ENCODE measurements at places on chromosomes 5 and 9.

DNA sequence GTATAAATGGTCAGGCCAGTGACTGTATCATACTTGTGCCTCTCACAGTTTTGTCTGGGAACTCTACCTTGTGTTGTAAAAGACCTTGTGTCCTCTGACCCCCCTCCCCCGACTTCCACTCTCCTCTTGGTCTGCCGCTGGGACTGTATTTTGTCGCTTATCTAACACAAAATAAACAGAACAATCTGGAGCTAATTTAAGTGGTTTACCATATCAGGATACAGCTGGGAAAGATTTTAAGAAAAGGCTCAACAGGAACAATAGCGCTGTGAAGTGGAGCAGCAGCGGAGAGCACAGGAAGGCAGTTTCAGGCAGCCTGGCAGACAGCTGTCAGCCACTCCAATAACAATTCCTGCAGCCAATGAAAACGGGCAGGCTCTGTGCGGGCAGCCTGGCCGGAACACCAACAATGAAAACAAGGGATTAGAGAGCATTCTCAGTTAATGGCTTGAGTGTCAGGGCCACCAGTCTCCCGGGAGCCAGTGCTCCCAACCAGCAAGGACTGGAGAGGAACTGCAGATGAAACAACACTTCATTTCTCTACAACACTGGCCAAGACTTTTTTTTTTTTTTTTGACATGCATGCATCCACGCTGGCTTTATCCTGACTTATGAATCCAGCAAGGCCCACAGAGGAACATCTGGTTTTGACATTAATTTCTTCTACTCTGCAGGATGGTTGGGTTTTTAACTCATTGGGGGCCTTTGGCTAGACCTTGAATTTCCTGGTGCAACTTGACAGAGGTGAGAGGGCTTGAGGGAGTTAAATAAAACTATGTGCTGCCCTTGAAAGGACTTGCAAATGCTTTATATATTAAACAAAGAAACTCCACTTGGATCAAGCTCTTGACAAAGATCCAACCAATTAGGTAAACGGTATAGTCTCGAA is 76.7 kb downstream of the ARSB start:
- peak; percentile 66 for DNase-seq

- no peak for DNase-seq
These were observed 57.8 kb downstream of the ERGIC1 start for GRCh38 chr5:172891716-172892421.

GRCh38 chr9:20040991-20041696 is 252.3 kb upstream of the SLC24A2 start:
- no peak for DNase-seq

- DNase-seq: no peak
These were observed 183.7 kb downstream of the TLR4 start for GRCh38 chr9:117887941-117888340.

DNA sequence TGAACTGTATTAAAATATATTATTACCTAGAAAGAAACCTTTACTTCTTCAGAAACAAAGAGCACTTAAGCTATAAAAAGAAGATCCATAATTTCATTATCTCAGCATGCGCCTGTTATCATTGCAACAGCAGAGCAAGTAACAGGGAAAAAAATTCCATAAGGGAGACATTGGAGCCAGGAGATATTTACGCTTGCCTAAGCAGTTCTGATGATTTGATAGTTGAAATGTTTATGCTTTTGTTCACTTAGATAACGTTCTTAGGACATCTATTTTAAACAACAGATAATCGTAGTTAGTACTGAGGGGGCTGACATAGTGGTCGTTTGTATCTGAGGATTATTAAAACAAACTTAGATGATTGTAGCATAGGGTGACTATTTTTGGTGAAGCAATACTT is 252.5 kb downstream of the NNT start:
- no peak for DNase-seq

DNA sequence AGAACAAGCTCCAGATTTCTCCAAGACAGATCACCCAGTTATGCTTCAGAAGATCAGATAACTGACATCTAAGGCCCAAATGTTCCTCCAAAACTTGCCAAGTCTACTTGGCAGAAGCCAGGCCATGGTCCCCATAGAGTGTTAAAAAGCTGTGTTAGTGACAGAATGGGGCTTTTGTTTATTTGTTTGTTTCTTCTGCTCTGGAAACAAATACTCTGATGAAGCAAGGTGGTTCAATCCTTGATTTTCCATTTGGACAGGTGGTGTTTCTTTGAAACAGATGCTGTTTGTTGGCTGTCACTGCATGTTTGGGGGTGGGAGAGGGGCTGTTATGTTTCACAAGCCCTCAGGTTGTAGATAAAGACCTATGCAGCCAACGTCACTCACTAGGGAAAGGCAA is 264.0 kb downstream of the FAM114A2 start:
- no peak for DNase-seq

GRCh38 chr5:63686181-63686580 is 276.1 kb downstream of the HTR1A start:
- DNase-seq: no peak

- no peak for DNase-seq
These were observed 38.0 kb downstream of the ZNF622 start for GRCh38 chr5:16427587-16427986.

DNA sequence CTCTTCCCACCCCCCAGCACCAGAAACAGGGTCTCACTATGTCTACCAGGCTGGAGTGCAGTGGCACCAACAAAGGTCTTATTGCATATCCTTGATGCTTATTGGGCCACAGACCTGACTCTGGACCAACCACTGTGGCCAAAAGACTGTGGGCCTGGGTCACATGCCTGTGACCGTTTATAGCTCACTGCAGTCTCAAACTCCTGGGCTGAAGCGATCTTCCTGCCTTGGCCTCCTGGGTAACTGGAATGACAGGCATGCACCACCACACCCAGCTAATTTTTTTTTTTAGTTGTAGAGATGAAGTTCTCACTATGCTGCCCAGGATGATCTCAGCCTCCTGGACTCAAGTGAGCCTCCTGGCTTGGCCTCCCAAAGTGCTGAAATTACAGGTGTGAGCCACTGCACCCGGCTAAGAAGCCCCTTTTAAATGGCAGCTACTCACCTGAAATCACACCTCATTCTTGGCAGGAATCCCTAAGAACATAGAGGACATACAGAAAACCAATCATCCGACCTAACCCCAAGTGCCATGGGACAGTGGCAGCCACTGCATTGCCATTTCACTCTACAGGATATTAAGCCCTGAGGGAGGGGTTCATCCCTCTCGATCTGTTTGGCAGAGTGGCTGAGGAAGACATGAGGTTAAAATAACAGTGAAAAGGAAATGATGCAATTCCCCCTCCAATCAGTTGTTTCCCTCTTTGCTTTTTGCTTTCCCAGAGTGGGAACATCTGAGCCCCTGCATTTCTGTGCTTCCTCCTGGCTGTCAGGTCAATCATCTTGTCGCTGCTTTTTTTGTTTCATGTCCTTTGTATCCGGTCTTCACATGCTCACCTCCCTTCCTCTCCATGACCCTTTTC is 74.6 kb downstream of the LRRC70 start:
- DNase-seq: no peak

DNA sequence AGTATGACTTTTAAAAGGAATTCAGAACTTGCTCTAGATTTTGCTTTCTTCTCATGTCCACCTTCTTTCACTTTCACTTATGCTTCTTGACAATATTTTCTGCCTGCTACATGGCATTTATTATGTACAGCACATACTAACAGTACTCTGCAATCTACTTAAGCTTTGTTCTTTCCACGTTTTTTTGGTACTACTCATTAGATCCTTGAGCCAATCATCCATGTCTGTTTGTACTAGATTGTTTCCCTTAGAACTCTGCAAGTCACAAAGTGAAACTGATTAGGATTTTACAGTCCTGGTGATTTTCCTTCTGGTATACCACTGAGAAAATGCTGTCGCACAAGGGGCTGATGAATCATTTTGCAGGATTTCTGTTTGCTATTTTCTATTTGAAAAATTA is 78.3 kb downstream of the PARP8 start:
- peak; percentile 5 for DNase-seq

- DNase-seq: no peak
These were observed 415.6 kb downstream of the GADD45G start for GRCh38 chr9:90020276-90020871.

DNA sequence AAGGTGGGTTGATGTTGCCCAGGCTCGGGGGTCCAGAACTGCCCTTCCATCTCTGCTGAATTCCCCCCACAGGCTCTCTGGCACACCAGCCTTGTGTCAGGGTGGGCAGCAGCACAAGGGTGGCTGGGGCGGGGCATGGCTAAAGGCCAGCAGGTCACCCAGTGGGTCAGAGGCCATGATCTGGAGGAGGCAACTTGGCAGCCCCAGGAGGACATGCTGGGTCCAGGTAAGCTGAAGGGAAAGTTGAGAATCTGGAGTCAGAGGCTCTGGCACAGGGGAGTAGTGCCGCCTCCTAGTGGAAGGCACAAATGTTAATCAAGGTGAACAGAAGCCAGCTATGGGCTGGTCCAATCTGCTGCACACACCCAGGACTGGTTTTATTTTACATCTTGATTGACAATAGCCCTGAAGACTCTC is 6.2 kb downstream of the TMEM8B start:
- DNase-seq: no peak

DNA sequence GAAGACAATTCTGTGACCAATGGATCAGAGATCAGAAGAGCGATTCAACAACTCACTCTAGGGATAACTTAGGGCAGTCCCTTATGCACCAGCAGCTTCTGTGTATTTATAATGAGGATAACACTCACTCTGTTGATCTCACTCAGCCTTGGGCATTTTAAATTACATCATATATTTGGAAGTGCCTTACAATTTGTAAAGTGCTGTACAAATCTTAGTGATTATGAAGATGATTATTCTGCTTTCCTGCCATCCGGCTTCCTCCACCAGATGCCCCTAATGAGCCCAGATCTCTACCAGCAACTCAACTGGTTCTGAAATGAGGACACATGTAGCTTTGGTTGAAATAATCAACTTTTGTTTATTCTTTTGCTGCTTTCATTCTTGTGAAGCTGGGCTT is 105.3 kb downstream of the PCSK1 start:
- no peak for DNase-seq

DNA sequence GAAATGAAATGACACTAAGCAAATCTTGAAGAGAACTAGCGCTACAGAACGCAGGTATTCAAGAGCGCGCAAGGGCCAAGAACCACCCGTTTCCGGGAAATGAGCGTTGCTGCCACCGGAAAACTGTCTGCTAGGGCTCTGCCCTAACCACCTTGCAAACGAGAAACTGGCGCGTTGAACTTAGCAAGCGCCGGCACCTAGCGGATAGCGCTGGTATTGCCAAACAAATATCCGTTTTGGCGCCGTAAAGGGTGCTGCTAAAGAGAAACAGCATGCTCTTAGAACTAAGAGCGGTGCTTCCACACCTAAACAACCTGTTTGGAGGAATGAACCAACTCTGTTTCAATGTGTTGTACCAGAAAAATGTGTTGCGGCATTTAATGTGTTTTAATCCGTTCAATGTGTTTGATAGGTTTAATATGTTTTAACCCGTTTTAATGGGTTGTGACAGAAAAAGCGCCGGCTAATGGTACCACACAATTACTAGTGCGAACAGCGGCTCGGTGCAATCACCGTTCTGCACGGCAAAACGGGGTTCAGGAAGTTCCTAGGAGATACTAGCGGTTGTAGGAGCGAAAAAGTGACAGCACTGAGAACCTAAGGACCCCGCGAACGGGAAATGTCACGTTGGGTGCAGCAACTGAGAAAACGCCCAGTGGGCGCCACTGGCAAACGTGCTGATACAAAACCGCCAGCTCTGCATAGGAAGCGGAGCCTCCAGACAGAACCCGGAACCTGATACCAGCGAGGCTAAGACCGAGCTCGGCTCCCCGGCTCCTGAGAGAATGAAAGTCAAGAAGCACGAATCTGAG is at the start of gene ANXA2R:
ANXA2R (minus strand) TSS at position 33 of the 812 bp plus-strand sequence. CDS start 273 bp downstream, outside the sequence.
- DNase-seq: peak; percentile 88

- DNase-seq: no peak
These were observed 72.0 kb downstream of the ZNF474 start for GRCh38 chr5:122201365-122201764.

GRCh38 chr9:127980060-127980705 is 606 bp downstream of the EEIG1 start:
- no peak for DNase-seq

- no peak for DNase-seq
These were observed 18.8 kb downstream of the SRD5A1 start for GRCh38 chr5:6652025-6652424.

- DNase-seq: no peak
These were observed 2.9 kb downstream of the TTC23L start for GRCh38 chr5:34841816-34842215.

DNA sequence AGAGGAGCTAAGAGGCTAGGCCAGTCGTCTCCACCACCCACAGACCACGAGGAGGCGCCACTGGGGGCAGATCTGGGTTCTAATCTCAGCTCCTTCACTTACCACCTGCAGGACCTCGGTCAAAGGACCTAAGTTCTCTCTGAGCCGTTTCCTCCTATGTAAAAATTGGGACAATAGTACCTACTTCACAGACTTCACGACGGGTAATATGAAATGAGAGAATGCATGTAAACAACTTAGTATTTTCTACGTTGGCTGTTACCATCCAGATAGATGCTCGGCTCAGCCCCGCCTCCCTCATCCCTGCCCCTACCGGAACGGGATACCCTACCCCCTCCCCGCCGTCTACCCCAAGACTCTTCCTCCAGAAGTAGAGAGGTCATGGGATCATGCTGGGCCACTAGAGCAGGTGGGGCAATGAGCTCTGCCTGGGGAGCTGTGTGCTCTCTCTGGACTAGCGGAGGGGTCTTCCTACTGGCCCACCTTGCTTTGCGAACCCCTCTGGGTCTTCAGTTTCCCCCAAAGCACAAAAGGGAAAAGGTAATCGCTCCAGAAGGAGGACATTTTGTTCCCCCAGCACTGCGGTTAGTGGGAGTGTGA is 541 bp downstream of the GNPDA1 start:
- no peak for DNase-seq

- no peak for DNase-seq
These were observed 820 bp upstream of the NFX1 start for GRCh38 chr9:33289496-33289895.

DNA sequence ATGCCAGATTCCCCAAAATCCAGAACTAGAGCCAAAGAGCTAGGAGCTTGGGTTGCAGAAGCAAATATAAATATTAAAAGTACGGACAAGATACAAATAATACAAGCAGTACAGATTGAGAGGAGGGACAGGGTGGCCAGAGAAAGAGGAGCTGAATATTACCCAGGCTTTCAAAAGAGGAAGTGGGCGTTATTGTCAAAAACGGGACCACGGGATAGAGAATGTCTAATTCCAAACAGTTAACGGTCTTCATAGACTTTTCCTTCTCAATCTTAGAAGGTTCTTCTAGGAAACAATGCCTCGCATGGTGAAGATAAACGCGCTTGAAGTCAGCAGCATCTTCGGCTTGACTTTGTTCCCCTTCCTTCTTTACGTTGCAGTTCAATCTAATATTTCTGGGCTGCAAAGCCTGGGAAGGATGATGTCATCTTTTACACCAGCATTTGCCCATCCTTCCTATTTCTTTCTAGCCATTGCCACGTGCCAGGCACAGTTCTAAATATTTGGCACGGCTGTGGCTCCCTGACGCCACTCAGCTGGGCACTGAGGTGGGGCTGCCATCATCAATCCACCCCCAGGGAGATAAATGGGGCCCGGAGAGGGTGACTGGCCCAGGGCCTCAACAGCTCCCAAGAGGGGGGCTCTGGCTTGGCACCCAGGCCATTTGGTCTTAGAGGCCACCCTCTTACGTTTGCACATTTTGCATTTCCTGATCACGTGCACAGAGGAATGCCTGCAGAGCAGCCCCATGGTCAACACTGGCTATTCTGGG is 16.3 kb upstream of the OLFM1 start:
- no peak for DNase-seq

Measured in A172 (cell line).